ENCODE measurements at places on chromosomes 3 and 15. TPM values are rescaled to one million over a fixed set of nuclear protein-coding genes. Genes with fewer than 3 reads are reported as not detected.
A peak's percentile ranks its signal among the peaks of the same experiment; 100 is the strongest.

- no peak overlapping the region for H3K4me3 ChIP-seq
- H3K27ac ChIP-seq: no peak overlapping the region
Measured at GRCh38 chr3:59873576-59874230, 823.9 kb upstream of the CFAP20DC start.

DNA sequence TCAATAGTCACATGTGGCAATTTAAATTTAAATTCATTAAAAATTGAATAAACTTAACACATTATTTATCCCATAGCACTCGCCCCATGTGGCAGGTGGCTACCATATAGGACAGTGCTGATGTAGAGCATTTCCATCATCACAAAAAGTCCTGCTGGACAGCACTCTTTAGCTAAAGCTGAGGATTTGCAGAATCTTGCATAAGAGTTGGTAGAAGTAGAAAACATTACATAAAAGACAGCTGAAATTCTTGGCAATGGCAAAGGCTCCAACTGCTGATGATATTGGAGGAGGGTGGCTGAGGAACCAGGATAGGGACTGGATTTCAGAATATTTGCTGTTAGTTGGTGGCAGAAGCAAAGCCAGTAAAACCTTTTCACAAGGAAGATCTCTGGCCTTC, 230.7 kb upstream of the SATB1 start:
- H3K4me1 ChIP-seq: no peaks in the 10 kb centered on the region
- no peaks in the 10 kb centered on the region for H3K36me3 ChIP-seq
- no peaks in the 10 kb centered on the region for H3K27me3 ChIP-seq
- no peak overlapping the region for H3K27ac ChIP-seq
- no peak for DNase-seq

TLR9 gene
- total RNA-seq: not detected

DNA sequence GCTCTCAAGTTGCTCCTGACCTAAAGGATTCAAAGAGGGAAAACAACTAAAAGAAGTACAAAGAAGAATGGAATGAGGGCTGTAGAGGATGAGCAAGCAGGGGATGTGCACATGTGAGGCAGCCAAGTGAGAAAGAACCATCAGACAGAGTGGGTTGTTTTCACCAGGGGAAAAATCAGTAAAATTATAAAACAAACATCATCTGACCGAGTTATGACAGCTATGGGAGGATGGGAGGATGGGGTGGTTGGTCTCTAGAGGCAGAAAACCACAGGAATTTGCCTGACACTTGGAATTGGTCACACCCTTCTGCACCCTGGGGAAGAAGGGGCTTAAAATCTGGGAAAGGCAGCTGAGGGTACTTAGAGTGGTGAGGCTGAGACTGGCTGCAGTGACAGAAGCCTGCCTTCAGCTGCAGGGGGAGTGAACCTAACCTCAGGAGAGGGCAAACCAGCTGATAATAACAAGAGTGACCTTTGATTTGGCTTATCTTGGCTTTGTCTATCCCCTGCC, 10.1 kb downstream of the ARHGAP31 start:
- H3K27me3 ChIP-seq: no peaks in the 10 kb centered on the region
- peak; percentile 50 for DNase-seq
- peaks cover 13% of the 10 kb centered on the region for H3K4me1 ChIP-seq
- H3K4me3 ChIP-seq: no peak overlapping the region

DNA sequence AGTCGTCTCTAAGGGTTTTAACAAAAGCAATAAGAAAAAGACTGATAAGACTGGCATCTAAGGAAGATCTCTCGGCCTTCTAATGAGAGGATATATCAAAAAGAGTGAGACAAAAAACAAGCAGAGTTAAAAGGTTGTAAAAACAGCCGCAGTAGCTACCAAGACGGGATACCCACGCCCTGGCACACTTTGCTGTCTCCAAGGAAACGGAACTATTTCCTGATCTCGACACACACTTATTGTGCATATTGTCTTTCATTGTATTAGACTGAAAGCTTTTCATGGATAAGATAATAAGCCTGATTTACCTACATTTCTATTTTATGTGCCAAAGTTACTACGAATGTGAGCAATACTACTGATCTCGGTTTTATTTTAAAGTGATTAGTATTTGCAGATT, 161.5 kb upstream of the MCTP2 start:
- no peaks in the 10 kb centered on the region for H3K36me3 ChIP-seq
- H3K27me3 ChIP-seq: no peaks in the 10 kb centered on the region
- H3K4me1 ChIP-seq: no peaks in the 10 kb centered on the region
- H3K4me3 ChIP-seq: no peak overlapping the region

DNA sequence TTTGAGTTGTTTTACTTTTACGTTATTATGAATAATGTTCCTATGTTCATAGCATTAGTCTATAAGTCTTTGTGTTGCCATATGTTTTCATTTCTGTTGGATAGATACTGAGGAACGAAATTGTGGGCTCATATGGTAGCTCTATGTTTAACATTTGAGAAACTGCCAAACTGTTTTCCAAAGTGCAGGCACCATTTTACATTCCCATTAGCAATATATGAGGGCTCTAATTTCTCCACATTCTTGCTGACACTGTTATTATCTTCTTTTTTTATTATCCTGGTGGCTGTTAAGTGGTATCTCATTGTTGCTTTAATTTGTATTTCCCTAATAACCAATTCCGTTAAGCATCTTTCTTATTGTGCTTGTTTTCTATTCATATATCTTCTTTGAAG, 1.8 kb upstream of the PIK3R4 start:
- peak; percentile 8 for DNase-seq
- H3K4me1 ChIP-seq: peaks cover 7% of the 10 kb centered on the region
- no peaks in the 10 kb centered on the region for H3K27me3 ChIP-seq
- peaks cover 3% of the 10 kb centered on the region for H3K36me3 ChIP-seq
- H3K4me3 ChIP-seq: no peak overlapping the region

- no peak for DNase-seq
- no peak overlapping the region for H3K27ac ChIP-seq
- H3K27me3 ChIP-seq: no peaks in the 10 kb centered on the region
- no peaks in the 10 kb centered on the region for H3K36me3 ChIP-seq
Measured at GRCh38 chr3:142626971-142627370, 30.8 kb downstream of the PLS1 start.

RTP4 gene
- total RNA-seq: not detected

UACA gene
- total RNA-seq: 58.7 TPM

GRCh38 chr15:85527895-85528294, 147.5 kb downstream of the AKAP13 start:
- peaks cover 5% of the 10 kb centered on the region for H3K4me1 ChIP-seq
- DNase-seq: peak; percentile 96
- no peaks in the 10 kb centered on the region for H3K36me3 ChIP-seq
- no peak overlapping the region for H3K27ac ChIP-seq
- no peaks in the 10 kb centered on the region for H3K27me3 ChIP-seq
- no peak overlapping the region for H3K4me3 ChIP-seq

Measured in cardiac muscle cell (in vitro differentiated cells and primary cell).